ENCODE measurements at places on chromosomes 5 and 9. TPM values are rescaled to one million over a fixed set of nuclear protein-coding genes. Genes with fewer than 3 reads are reported as not detected.

Gene ADGRD2
- total RNA-seq: not detected

Gene ADRB2
- 0.80 TPM for total RNA-seq

GRCh38 chr9:37574241-37574721, 1.9 kb downstream of the FBXO10 start:
- no peak for DNase-seq
- H3K4me1 ChIP-seq: peaks cover 10% of the 10 kb centered on the region
- peak overlapping the region; percentile 87 for H3K4me3 ChIP-seq
- no peaks in the 10 kb centered on the region for H3K27me3 ChIP-seq

Gene DDX4
- total RNA-seq: not detected

GRCh38 chr5:172802567-172803176, 31.4 kb upstream of the ERGIC1 start:
- H3K36me3 ChIP-seq: no peaks in the 10 kb centered on the region
- no peak for DNase-seq
- no peaks in the 10 kb centered on the region for H3K27me3 ChIP-seq
- no peak overlapping the region for H3K4me3 ChIP-seq

DNA sequence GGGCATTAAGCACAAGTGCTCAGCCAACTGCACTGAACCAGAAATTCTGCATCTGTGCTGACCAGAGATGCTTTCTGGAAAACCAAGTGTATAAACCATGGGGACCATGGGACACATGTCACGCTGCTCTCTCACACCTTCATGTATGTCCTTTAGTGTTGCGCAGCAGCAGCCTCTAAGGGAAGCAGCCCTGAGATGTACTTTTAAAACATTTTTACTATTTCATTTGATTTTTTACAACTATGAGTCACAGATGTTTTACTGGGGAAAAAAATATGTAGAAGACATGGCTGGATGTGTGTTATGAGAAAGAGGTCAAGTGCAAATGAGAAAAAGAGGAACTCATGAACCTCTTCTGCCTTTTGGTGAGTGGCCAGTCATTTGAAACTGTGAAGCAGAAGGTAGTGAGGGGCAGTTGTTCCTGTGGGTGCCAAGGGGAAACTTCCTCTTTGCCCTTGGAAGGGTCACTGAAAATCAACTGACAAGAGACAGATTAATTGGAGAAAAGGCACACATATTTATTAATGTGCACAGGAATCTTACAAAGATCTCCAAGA, 31.4 kb upstream of the SYK start:
- H3K4me3 ChIP-seq: no peak overlapping the region
- no peak for DNase-seq
- H3K27me3 ChIP-seq: no peaks in the 10 kb centered on the region
- no peaks in the 10 kb centered on the region for H3K36me3 ChIP-seq
- H3K4me1 ChIP-seq: no peaks in the 10 kb centered on the region

DNA sequence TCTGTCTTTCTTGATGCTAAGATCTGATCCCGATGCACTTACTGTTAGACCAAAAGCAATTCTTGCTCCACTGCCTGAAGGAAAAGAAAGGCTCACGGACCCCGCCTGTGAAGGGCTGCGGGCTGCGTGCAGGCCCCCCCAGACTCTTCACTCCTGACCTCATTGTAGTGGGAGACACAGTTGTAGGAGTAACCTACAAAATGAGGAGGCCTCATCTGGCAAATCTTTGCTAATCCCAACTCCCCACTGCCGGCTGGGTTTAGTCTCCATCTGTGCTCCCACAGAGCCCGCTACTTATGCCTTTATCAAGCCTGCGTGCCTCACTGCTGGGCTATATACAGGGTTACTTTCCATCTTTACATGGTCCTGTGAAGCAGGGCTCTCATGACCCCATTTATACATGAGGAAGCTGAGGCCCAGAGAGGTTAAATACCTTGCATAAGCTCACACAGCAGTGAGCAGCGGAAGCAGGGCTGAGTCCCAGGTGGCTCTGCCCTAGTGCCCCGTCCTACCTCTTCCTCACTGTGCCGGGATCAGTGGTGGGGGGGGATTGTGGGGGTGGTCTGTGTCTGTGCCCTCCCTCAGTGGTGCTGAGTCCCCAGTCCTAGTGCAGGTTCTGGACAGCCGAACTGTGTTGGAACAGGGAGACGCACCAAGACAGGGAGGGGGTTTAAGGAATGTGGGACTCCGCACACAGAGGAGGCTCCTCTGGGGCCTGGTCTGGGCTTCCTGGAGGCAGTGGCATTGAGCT, 43.9 kb upstream of the RNF130 start:
- no peaks in the 10 kb centered on the region for H3K36me3 ChIP-seq
- no peak overlapping the region for H3K4me3 ChIP-seq
- no peaks in the 10 kb centered on the region for H3K27me3 ChIP-seq
- no peak for DNase-seq
- H3K27ac ChIP-seq: no peak overlapping the region

DNA sequence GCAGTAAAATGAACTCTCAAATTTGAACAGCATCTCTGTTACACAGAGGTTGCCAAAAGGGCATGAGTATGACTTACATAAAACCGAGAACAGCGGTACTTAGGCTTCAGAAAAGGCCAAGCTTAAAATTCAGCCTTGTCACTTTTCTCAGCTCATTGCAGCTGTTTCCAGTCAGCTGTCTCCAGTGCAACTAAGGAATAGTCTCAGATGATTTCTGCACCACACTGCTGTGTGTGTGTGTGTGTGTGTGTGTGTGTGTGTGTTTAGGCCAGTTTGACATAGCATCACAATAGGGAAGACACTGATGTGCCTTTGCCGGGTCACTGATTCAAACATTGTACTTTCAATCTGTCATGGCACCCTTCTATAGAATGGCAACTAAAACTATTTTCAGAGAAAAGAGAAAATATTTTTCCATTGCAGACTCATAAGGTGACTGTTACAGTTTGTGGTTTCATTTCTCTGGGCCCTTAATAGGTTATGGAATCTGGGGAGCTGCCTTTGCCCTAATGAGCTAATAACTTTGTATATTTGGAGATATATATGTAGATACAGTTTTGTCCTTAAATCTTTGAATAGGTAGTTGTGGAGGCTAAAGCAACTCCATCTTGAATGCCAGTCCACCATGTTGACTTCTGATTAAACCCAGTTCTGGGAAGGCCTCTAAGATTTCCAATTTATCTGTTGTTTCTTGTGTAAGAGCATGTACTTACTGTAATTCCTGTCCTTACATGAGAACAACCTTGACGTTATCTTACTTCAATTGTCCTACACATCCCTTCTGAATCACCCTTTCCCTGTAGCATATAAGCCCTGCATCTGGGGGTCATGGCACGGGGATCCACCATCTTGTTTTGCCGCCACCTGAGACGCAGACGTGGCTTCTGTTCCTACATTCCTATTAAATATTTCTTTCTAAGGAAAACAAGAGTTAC, 4.5 kb downstream of the LSM11 start:
- no peak for DNase-seq
- no peak overlapping the region for H3K4me3 ChIP-seq
- peaks cover 7% of the 10 kb centered on the region for H3K27me3 ChIP-seq
- H3K27ac ChIP-seq: no peak overlapping the region
- no peaks in the 10 kb centered on the region for H3K36me3 ChIP-seq

Gene PCA3
- not detected for total RNA-seq

Gene TEK
- total RNA-seq: 4.9 TPM

- DNase-seq: peak; percentile 38
- H3K36me3 ChIP-seq: no peaks in the 10 kb centered on the region
- H3K27me3 ChIP-seq: peaks cover 12% of the 10 kb centered on the region
- no peak overlapping the region for H3K4me3 ChIP-seq
- no peak overlapping the region for H3K27ac ChIP-seq
- H3K4me1 ChIP-seq: no peaks in the 10 kb centered on the region
Measured at GRCh38 chr5:132260051-132260450, 2.6 kb downstream of the PDLIM4 start.

DNA sequence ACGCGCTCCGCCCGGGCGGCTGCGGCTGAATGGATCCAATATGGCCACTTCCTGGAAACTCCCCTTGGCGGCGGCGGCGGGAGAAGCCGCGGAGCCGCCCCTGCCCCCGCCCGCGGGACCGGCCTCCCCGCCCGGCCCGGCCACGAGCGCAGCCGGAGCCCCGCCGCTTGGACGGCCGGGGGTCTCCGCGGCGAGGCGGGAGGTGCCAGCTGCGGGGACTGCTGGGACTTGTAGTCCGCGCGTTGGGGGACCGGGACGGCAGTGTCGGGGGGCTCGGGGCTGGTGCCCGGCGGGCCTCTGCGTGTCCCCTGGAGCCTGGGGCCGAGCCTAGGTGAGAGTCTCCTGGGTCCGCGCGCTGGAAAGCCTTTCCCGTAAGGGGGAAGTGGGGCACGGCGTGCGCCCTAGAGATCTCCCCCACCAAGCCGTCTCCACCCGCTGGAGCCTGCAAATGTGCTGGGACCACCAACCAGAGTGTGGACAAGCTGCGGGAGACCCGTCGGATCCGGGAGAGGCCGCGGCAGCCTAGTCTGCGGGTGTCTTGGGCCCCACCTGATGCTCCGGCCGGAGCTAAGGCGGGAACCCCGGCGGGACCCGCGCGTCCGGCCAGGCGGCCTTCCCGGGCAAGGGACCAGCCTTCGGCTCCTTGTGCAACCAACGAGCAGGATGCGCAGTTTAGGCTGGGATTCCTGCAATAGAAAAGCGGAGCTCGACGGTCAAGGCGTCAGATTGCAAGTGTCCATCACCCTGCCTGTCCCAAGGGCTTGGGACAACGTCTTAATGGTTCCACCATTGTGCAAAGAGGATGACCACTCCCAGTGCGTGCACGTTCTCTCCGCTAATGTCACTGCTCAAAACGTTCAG, at the start of gene SEPTIN8:
Gene SEPTIN8 (minus strand): TSS at position 31 of the 861 bp plus-strand sequence. CDS start 102 bp downstream, outside the sequence.
- H3K36me3 ChIP-seq: no peaks in the 10 kb centered on the region
- H3K27me3 ChIP-seq: peaks cover 55% of the 10 kb centered on the region
- no peak within 1 kb of the TSS for H3K27ac ChIP-seq
- DNase-seq: peak; percentile 79
- H3K4me1 ChIP-seq: no peaks in the 10 kb centered on the region

All from endodermal cell (in vitro differentiated cells).